ENCODE measurements at places on chromosomes 13 and 19. TPM values are rescaled to one million over a fixed set of nuclear protein-coding genes. Genes with fewer than 3 reads are reported as not detected.

GRCh38 chr13:44759384-44760360, 183.5 kb upstream of the TSC22D1 start:
- DNase-seq: peak; percentile 51

- peak; percentile 38 for DNase-seq
These were observed 88.4 kb downstream of the FOXO1 start for GRCh38 chr13:40578055-40578454.

GRCh38 chr13:89227356-89227755, 1556.2 kb downstream of the SLITRK5 start:
- DNase-seq: no peak

DNA sequence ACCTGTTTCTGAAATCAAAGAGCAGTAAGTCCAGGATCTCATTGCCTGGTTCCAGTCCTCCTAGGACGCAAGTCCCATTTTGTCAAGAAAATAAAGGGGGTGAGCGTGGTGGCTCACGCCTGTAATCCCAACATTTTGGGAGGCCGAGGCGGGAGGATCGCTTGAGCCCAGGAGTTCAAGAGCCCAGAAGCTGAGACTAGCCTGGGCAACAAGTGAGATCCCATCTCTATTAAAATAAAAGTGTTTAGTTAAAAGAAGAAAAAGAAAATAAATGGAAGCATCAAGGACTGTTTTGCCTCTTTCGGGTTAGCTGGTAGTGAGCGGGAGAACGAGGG, 344 bp upstream of the HAUS5 start:
- DNase-seq: no peak

APOC4 gene
- polyA plus RNA-seq: not detected

DNA sequence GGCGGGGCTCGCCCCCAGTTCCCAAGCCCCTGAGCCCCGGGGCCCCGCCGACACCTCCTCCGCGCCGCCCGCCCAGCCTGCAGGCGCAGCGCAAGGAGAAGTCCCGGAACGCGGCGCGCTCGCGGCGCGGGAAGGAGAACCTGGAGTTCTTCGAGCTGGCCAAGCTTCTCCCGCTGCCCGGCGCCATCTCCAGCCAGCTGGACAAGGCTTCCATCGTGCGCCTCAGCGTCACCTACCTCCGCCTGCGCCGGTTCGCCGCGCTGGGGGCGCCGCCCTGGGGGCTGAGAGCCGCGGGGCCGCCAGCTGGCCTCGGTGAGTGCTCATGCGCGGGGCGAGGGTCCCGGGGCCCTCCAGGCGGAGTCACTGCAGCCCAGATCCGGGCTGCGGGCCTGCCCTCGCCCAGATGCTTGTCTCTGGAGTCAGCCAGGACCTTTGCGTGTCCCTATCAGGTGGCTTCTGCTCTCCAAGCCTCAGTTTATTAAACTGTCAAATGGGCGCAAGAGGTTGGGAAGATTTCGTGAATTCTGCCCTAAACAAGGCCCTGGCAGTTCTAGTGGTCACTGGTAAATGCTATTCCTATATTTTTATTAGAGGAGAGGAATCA, 2.0 kb downstream of the NPAS1 start:
- no peak for DNase-seq

MAP4K1 gene
- polyA plus RNA-seq: 2.6 TPM
